ENCODE measurements at places on chromosomes 11 and 22.

DNA sequence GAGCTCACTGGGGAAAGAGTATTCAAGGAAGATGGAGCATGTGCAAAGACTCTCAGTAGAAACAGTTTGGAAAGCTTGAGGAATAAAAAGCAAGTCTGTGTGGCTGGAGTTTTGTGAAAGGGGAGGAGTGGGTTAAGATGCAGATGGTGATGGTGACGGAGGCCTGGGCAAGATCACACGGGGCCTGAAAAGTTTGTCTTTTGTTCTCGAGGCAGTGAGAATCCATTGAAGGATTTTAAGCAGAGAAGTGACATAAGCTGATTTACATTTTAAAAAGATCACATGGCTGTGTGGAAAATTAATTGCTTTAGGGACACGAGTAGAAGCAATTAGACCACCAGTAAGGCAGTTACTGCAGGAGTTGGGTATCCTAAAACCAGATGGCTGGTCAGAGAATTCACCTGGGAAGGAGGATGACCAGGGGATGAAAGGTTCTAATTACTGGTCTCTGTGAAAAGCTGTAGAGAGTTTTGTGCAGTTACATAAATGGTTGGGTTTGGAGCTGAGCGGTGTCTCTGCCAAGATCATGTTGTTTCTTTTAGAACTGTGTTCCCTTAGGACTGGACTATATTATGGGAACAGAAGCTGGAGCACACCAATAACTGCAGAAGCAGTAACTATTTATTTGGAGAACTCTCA lies 7.1 kb downstream of the RRP8 start:
- no peak for DNase-seq

DNA sequence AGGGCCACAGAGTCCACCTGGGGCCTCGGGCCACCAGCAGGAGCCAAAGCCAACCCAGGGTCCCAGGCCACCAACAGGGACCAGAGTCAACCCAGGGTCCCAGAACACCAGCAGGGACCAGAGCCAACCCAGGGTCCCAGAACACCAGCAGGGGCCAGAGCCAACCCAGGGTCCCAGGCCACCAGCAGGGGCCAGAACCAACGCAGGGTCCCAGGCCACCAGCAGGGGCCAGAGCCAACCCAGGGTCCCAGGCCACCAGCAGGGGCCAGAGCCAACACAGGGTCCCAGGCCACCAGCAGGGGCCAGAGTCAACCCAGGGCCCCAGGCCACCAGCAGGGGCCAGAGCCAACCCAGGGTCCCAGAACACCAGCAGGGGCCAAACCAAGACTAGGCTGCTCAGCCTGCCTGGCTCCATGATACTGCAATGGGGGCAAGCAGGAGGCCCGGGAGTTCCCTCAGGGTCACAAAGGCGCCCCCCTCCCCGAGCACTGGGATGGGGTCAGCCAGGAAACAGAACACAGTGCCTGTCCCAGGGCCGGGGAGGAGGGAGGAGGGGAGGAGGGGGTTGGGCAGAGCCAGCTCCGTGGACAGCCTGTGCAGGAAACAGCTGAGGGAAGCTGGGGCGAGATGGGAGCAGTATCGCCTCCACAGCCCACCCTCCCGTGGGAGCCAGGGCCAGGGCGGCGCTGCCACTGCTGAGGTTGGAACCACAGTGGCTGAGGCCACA lies 62.0 kb upstream of the PRR5 start:
- no peak for DNase-seq

DNA sequence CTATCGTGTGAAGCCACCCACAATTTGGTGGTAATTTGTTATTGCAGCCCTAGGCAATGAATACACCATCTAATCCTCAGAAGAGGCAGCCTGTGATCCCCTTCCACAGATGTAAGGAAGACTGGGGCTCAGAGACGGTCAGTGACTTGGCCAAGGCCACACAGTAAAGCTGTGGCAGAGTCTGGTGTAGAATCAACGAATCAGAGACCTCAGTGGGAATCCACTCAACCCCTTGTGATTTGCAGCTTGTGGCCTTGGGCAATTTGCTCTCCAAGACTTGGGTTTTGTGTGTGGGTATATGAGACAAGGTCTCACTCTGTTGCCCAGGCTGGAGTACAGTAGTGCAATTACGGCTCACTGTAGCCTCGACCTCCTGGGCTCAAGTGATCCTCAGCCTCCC lies 1.9 kb downstream of the LGALS2 start:
- DNase-seq = no peak

DNA sequence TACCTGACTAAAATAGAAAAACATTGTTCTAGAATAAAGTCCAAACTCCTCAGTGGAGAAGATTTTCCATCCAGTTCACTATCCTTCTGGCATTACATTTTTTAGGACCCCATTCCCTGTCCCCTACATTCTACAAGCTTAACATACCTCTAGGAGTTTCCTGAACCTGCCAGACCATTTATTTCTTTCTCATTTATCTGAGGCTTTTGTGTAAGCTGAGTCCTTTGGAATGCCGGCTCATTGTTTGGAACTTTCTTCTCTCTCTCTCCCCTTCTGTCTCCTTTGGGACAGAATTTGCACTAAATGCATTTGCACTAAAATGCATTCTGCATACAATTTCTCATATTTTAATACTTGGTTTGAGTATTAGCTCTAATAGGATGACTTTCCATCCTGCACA lies 393.0 kb upstream of the ANO3 start:
- DNase-seq = no peak

- no peak for DNase-seq
Observed at GRCh38 chr22:40484906-40485669, 114.7 kb downstream of the SGSM3 start.

- no peak for DNase-seq
Observed at GRCh38 chr11:2944530-2944929, 15.3 kb upstream of the PHLDA2 start.

GRCh38 chr11:130449996-130450769 lies 1.7 kb downstream of the ADAMTS15 start:
- DNase-seq = no peak

DNA sequence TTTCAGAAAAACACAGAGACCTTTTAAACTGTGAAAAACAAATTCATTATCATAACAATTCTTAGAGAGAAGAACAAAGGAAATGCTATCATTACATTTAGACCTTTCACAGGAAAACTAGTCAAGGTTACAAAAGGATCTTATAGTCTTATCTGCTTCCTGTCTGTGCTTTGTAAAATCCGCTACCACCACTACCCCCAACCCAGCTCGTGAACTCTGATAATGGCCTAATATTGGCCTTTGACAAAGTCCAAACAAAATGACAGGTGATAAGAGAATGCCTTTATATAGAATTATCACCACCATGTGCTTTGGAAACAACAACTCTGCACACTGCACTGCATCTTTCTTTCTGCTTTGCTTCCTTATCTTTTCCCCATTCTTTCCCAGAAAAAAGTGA lies 272.5 kb downstream of the SBF2 start:
- DNase-seq = no peak

GRCh38 chr11:88288560-88288959 lies 49.0 kb downstream of the CTSC start:
- no peak for DNase-seq

GRCh38 chr22:39946126-39946502 lies 14.1 kb upstream of the TMA7B start:
- DNase-seq = no peak

DNA sequence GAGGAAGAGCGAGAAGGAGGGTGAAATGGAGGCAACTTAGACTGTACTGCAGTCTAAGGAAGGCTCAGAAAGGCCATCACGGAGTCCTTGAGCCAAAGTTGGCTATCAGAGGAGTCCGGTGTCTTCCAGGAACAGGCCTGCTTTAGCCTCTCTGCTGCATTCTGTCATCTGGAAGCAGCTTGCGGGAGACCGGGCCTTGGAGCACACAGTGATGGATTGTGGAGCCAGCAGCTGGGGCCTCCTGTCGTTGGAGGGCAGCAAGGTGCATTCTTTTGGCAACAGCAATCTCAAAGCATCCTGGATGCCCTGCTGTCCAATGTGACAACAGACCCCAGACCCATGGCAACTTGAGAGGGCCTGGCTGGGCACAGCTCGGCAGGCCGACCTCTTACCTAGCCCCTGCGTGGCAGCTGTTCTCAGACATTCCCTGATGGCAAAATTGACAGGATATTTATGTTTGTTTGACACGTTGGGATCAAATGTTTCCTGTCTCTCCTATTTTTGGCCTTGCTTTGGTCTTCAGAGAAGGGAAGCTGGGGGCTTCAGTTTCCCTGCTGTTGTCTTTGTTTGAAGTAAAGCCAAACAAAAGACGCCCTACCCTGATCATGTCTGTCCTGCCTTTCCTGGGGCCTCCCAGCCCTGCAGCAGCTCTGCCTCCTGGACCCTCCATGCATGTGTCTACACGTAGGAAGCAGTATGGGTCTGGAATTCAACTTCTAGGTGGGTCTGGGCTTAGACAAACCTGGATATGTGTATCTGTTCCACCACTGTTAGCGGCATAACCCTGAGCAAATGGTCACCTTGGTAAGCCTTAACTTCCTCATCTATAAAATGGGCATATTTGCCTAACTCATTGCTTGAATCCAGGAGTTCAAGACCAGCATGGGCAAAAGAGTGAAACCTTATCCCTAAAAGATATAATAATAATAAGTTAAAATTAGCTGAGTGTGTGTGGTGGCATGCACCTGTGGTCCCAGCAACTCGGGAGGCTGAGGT lies 43.9 kb upstream of the LMO2 start:
- DNase-seq = no peak

GRCh38 chr11:68724293-68724692 lies 27.0 kb downstream of the TESMIN start:
- no peak for DNase-seq

DNA sequence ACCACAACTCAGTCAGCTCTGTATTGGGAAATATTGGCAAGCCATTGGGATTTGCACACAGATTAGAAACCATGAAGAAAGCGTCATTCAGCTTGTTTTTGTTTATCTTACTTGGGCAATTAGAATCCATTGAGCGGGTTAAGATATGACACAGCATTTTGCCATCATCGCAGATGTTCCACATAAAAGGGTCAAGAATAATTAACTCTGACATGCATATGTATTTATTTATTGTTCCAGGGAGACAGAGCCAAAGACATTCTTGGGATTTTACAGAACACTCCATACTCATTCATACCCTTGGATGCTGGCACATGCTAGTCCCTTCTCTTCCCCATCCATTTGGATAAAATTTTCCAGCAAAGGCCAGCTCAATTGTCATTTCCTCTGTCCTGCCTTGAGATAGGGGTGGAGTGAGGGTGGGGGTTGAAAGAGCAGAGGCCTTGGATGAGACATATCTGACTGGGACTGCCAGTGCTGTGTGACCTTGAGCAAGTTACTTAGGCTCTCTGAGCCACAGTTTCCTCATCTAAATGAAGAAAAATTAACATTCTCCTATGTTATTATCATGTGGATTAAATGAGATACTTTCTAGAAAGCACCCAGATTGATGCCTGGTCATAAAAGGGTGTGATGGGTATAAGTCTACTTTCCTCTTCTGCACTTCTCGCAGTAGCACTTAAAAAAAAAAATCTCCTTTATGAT lies 179.7 kb downstream of the RRAS2 start:
- no peak for DNase-seq

Measured in central memory CD4-positive, alpha-beta T cell (primary cell).